Dermis blood vessel endothelial cell (primary cell): ENCODE measurements at places on chromosomes 12 and 14. TPM values are rescaled to one million over a fixed set of nuclear protein-coding genes. Genes with fewer than 3 reads are reported as not detected.

GRCh38 chr14:24438223-24439097, 4.1 kb downstream of the SDR39U1 start:
- no peak for DNase-seq

PAPLN gene
- total RNA-seq, result 30.6 and 60.1 TPM in 2 replicates

DNA sequence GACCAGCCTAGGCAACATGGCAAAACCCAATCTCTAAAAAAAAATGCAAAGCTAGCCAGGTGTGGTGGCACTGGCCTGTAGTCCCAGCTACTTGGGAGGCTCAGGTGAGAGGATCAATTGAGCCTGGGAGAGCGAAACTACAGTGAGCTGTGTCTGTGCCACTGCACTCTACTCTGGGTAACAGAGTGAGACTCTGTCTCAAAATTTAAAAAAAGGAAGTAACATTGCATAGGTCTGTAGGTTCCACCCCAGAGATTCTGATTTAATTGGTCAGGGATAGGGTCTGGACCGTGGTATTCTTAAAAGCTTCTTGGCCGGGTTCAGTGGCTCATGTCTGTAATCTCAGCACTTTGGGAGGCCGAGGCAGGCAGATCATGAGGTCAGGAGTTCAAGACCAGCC, 26.2 kb downstream of the ZC2HC1C start:
- DNase-seq, result no peak

- DNase-seq, result no peak
Measured at GRCh38 chr12:32874078-32874477, 22.5 kb downstream of the PKP2 start.

- no peak for DNase-seq
Measured at GRCh38 chr12:105547786-105548185, 217.3 kb downstream of the C12orf75 start.

PPTC7 gene
- 9.0 and 13.3 TPM in 2 replicates for total RNA-seq

ERO1A gene
- 105 and 122 TPM in 2 replicates for total RNA-seq

GRCh38 chr12:76947304-76947703, 68.5 kb upstream of the CSRP2 start:
- DNase-seq, result no peak

DNA sequence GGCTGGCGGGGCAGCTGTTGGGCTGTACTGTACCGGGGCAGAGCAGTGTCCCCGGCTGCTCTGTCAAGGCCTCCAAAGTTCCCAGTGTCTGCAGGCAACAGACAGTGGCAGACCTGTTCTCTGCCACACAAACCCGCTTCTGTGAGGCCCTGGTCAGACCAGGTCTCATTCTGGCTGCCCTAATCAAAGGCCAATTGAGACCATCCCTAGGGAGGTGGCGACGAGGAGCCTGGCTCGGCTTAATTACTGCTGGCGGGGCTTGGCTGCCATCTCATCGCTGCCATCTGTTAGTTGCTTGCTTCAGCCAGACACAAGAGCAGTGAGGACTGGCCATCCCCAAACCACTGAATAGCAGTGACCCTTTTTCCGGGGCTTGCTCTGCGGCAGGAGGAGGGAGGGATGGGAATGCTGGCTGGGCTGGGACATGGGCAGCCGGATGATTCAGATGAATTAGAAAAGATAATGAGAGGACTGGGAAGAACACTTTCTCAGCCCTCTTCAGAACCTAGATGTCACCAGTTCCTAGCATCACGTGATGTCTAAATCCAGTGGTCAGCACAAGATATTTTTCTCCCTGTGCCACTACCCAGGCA, 24.5 kb downstream of the ERG28 start:
- no peak for DNase-seq

DNA sequence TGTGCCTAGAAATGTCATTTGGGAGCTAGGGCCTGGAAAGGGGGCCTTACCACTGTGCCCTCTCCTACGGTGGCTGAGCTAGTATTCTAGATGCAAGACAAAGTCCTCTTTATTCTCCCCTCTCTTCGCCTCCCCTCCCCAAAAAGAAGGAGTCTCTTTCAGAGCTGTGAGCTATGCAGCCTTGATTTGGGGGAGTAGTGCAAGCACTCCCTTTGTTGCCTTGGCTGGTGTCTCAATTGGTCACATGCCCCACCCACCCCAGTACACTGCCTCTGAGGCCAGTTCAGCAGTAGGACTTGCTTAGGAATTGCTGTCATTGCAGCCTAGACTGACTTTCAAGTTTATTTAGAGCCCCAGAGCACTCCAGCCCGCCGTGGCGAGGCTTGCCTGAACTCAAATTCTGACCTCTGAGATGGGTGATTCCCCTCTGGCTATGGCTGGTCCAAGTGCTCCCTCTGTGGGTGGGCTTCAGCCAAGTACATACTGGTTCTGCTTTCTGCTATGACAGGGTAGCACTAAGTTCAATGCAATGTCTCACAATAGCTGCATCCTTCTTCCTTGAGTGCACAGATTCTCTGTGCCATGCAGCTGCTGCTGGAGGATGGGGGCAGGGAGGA, 37.0 kb upstream of the FBXO33 start:
- peak; percentile 34 for DNase-seq

PPP1R1A gene
- total RNA-seq, result 0.17 TPM in 1 of 2 replicates, not detected in the other

GRCh38 chr12:111428728-111429175, 23.0 kb downstream of the SH2B3 start:
- peak; percentile 73 for DNase-seq

TMTC1 gene
- total RNA-seq, result 12.9 and 19.2 TPM in 2 replicates

DNA sequence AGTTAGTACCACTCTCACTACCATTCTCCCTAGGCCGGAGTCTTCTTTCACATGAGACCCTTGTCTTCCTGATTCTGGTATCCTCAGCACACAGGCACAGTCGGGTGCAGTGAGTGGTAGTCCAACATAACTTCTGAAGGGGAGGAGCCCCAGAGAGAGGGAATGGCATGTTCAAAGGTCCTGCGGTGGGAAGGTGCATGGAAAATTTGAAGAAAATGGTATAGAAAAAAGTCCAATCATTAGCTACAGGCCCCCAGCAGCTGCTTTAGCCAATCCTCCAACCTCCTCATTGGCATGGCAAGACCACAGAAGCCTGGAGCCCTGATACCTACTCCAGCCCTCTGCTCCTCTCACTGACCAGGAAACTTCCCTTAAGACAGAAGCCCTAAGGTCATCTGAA, 96.6 kb downstream of the ZFP36L1 start:
- no peak for DNase-seq

SELPLG gene
- 0.65 and 0.85 TPM in 2 replicates for total RNA-seq

- DNase-seq, result no peak
Measured at GRCh38 chr12:47747126-47747525, 11.6 kb downstream of the RAPGEF3 start.

GRCh38 chr14:60161196-60162107, 3.7 kb downstream of the DHRS7 start:
- DNase-seq, result no peak

PARPBP gene
- 7.0 and 23.4 TPM in 2 replicates for total RNA-seq

GRCh38 chr14:59997449-59997848, 77.5 kb downstream of the LRRC9 start:
- DNase-seq, result no peak

DNA sequence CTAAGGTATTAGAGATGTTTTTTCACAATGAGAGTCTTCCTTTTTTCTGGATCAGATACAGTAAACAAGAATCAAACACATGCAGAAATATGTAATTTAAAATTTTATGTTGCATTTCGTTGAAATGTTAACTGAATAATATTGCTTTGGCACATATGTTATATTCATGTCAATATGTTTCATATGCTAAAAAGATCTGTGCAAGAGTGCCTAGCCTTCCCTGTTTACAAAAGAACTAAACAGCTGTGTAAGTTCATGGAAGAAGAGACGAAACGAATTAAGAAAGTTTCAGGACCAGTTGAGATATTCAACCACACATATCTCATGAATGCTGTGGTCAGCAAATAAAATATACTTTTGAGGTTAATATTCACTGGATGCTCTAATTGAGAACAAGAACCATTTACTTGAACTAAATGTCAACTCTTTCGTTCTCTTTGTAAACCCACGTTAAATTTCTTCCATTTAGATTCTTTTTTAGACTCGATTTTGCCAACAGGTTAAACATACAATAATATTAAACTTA, 289.5 kb downstream of the FOXG1 start:
- no peak for DNase-seq
